Fibroblast of skin of right biceps (primary cell): ENCODE measurements at places on chromosomes 7 and 10.

- no peak for DNase-seq
Measured at GRCh38 chr10:126016156-126016805, 119.9 kb downstream of the FANK1 start.

DNA sequence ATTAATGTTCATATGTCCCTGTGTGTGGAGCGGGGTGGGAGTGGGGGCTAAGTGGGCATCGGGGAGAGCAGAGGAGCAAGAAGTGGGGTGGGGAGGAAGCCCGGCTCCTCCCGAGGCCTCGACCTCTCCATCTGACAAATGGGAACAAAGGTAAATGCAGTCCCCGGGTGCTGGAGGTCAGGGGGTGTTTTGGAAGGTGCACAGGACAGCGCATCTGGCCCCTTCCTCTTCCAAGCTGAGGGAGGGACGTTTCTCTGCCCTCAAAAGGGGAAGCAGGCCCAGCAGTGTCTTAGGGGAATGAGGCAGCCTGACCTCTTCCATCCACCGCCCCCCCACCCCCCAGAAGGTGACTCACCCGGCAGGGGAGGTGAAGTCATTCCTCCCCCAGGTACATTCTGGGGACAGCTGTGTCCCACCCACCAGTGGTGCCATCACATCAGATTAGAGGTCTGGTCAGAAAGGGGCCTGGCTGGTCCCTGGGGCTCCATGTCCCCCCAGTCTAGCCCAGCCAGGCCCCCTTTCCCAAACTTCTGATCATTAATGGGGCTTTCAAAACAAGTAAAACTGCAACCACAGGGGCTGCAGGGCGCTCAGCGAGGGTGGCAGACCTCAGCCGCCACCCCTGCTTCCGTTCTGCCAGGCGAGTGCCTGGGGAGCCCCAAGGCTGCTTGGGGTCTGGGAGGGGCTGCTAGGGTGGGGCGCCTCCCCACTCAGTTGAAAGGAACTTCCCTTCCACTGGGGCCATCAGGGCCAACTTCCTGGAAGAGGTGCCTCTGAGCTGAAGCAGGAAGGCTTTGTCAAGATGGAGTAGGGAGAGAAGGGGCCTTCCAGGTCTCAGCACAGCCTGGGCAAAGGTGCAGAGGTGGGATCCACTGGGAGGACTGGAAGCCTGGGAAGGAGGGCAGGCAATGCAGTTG lies 10.8 kb downstream of the LFNG start:
- DNase-seq = peak; percentile 38

DNA sequence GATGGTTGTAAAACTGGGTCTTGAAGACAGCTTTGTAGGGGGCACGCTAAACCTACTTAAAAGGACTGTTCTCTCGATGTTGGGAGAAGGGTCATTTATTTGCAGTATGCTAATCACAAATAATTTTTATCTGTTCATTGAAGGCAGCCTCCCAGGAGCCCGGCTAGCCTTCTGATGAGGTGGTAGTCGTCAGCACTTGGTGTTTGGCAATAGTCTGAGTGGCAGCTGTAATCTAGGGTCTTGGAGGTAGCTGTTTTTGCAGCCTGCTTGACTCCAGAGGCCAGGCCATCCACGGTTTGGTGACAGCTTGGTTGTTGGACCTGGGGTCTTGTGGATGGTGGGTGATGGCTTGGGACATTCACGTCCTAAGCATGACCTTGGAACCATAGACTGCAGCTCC lies 2.2 kb downstream of the GTF2IRD1 start:
- DNase-seq = no peak

DNA sequence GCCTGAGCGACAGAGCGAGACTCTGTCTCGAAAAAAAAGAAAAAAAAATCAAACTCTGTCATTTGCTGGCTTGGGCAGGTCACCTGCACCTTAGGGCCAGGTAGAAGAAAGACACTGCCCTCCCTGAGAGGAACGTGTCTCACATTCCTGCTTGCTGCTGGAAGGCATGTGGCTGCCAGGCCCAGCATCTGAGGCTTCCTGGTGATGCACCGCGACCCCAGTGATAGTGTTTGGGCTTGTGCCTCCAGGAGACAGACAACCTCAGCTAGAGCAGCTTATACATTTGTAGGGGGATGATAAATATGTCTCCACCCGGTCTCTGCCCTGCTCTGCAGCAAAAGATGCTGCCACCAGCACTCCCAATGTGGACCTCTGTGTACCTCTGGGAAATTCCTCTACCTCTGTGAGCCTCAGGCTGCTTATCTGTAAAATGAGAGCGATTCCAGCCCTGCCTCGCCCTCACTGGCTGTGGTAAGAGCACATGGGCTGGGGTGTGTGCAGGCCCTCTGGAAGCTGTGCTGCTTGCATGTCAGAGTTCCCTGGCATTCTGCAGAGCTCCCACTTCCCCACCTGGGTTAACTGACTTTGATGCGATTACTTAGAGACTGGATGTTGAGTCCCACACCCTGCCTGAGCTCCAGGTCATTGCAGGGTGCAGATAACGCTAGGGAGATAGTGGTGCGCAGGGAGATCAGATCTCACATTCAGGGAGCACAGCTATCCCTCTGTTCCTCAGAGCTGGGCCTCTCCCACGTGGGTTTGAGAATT lies 19.9 kb downstream of the SLC29A3 start:
- DNase-seq = no peak

DNA sequence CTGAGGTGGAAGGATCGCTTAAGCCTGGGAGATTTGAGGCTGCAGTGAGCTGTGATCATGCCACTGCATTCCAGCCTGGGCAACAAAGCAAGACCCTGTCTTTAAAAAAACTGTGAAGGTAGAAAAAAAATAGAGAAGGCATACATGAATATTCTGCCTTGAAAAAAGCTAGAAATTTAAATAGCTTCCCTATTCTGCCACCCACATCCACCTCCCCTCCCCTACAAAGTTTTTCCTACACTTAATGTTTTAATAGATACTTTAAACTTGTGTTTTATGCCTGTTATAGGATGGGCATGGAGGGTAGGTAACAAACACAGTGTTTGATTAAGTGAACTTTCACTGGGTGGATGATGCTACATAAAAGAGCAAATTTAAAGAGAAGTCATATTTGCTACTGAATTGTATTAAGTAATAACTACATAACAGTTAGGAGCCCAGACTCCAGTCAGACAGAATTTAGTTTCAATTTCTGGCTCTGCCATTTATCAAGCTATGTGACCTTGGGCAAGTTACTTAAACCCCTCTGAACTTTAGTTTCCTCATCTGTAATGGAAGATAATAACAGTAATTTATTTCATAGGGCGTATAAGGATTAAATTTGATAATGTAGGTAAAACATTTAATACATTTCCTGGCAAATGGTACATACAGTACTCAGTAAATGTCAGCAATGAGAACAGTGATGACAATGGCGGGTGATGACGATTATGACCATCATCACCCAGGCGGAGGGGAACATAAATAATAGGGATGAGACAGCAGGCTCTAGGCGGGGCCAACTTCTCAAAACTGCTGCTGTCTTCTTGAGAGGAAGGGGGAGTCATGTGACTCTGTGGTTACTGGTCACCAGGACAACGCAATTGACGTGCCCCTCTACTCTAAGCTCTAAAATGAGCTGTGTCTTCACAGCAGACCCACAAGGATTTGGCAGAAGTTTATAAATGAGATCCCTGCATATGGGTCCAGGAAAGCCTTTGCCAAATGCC lies 15.8 kb downstream of the DNMBP start:
- peak; percentile 95 for DNase-seq

DNA sequence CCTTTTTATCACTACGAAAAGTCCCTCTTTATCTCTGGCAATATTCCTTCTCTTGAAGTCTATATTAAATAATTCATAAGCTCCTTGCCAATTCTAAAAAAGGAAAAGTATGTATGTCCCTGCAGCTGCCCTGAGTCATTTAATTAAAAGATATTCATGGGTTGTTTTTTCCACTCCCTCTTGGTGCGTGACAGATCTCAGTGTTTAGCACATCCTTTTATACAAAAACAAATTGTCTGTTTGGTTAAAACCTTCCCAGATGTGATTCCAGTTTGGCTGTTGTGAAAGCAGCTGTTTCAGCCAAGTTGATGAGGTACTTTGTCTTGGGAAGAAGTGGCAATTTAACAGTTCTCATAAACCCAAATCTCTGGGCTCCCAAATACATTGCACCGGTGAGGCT lies 33.8 kb upstream of the PRLHR start:
- DNase-seq = peak; percentile 33

DNA sequence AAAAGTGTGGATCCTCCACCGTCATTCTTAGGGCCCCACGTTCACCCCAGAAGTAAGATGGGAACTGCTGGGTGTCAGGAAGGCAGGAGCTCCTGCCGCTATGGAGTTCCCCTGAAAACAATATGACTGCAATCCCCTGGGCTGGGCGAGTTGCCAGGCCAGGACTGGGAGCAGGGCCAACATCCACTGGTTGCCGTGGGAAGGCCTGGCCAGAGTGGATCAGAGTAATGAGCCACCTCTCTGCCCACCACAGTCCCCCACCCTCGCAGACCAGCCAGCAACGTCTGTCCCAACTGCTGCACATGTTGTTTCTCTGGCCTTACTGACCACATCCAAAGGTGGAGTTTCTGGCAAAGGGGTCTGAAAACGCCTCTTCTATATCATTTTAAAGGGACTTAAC lies 86.6 kb downstream of the STRA8 start:
- DNase-seq = peak; percentile 60

- DNase-seq = peak; percentile 61
Measured at GRCh38 chr10:5305374-5305773, 59.4 kb upstream of the UCN3 start.

DNA sequence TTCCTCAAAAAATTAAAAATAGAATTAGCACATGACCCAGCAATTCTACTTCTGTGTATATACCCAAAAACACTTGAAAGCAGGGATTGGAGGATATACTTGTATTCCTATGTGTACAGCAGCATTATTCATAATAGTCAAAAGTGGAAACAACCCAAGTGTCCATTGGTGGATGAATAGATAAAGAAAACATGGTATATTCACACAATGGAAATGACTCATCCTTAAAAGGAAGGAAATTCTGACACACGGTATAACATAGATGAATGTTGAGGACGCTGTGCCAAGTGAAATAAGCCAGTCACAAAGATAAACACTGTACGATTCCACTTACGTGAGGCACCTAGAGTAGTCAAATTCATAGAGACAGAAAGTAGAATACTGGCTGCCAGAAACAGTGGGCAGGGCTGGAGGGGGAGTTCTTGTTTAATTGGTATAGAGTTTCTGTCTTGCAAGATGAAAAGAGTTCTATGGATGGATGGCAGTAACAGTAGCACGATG lies 26.6 kb upstream of the KAT6B start:
- DNase-seq = peak; percentile 92

- DNase-seq = no peak
Measured at GRCh38 chr7:277228-277627, 12.7 kb upstream of the FOXL3 start.

GRCh38 chr7:82364048-82364447 lies 79.5 kb downstream of the CACNA2D1 start:
- no peak for DNase-seq

GRCh38 chr10:49080071-49080470 lies 35.3 kb downstream of the VSTM4 start:
- DNase-seq = peak; percentile 24

- DNase-seq = no peak
Measured at GRCh38 chr7:142690554-142691182, 58.6 kb upstream of the PRSS1 start.

DNA sequence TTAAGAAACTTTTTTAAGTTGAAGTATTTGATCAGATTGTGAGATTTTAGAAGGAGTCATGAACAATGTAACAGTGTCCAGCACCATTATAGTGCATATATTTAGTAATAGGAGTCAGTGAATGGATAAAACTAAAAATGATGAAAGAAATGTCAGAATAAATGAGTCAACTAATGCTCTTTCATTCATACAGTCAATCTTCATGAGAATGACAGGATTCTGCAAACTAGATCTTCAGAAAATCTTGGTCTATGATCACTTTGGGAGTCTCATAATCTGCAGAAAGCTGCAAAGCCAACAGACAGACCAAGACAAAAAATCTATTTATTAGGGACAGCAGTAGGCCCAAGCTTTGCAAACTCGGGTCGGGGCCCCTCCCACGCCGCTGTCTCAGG lies 710 bp downstream of the RNLS start:
- no peak for DNase-seq

GRCh38 chr7:157813053-157813452 lies 476.2 kb downstream of the DNAJB6 start:
- no peak for DNase-seq

- no peak for DNase-seq
Measured at GRCh38 chr10:112872728-112873127, 77.3 kb upstream of the TCF7L2 start.

DNA sequence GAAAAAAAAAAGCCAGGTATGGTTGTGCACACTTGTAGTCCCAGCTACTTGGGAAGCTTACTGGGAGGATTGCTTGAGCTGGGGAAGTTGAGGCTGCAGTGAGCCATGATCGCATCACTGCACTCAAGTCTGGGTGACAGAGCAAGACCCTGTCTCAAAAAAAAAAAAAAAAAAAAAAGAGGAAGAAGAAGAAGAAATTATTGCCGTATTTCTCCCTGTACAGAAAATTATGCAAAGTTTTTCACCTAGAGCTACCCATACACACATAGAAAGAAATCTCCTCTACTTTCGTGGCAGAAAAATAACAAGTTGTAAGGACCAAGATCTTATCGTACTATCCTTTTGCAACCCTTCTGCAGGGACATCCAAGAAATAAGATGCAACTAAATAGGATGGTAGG lies 25.5 kb downstream of the AKR1B1 start:
- DNase-seq = no peak

- no peak for DNase-seq
Measured at GRCh38 chr10:76244061-76244686, 812.8 kb downstream of the LRMDA start.

GRCh38 chr7:138903186-138903820 lies 77.9 kb downstream of the KIAA1549 start:
- no peak for DNase-seq

DNA sequence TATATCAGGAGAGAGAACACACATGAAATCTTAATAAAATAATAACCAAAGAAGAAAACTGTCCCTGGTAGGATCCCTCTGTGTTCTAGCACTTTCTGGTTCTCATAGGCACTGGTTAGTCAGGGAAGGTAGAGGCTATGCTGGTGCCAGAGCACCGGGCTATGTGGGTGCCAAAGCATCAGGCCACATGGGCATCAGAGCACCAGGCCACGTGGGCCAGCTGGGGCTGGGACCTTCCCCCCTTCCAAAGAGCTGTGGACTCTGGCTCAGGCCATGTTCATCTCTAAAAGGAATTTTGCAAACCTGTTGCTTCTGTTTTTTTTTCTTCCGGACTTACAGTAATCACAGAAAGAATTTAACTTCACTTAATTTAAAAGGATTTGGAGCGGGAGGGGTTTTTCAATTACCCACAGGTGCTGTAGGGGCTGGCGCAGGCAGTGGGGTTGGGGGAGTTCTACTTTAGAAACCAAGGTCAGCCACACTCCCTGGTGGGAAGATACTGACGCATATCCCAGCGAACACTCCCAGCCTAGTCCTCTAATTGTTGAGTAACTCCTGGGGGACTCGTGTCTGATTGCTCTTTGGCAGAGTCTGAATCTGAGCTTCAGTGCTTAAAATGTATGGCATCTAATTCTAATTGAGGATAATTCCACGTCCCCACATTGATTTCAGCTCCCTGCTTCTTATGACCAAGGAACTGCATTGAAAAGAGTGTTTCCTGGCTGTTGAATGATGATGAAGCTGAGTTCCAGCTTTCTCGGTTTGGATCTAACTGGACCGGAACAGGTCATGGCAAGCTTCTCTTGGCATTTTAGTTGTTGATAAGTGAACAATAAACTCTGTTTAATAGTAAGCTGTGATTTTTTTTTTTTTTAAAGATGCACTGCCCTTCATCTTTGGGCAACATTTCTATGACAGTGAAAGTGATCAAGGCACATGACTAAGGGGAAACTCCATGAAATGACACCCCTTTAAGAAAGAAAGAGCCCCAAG lies 110.7 kb upstream of the FZD8 start:
- peak; percentile 36 for DNase-seq

GRCh38 chr10:91860885-91861284 lies 48.4 kb downstream of the FGFBP3 start:
- DNase-seq = no peak
